ENCODE measurements at places on chromosomes 13 and 19.
A peak's percentile ranks its signal among the peaks of the same experiment; 100 is the strongest.

- DNase-seq, result no peak
These were observed 514.5 kb upstream of the KLHL1 start for GRCh38 chr13:70622796-70623195.

GRCh38 chr19:39733841-39734240 lies 4.0 kb downstream of the CLC start:
- DNase-seq, result no peak

GRCh38 chr13:62057286-62057685 lies 641.6 kb upstream of the PCDH20 start:
- no peak for DNase-seq

GRCh38 chr19:47663435-47663910 lies 49.7 kb upstream of the EHD2 start:
- DNase-seq, result no peak

GRCh38 chr19:9075064-9075949 lies 11.6 kb upstream of the OR1M1 start:
- peak; percentile 2 for DNase-seq

DNA sequence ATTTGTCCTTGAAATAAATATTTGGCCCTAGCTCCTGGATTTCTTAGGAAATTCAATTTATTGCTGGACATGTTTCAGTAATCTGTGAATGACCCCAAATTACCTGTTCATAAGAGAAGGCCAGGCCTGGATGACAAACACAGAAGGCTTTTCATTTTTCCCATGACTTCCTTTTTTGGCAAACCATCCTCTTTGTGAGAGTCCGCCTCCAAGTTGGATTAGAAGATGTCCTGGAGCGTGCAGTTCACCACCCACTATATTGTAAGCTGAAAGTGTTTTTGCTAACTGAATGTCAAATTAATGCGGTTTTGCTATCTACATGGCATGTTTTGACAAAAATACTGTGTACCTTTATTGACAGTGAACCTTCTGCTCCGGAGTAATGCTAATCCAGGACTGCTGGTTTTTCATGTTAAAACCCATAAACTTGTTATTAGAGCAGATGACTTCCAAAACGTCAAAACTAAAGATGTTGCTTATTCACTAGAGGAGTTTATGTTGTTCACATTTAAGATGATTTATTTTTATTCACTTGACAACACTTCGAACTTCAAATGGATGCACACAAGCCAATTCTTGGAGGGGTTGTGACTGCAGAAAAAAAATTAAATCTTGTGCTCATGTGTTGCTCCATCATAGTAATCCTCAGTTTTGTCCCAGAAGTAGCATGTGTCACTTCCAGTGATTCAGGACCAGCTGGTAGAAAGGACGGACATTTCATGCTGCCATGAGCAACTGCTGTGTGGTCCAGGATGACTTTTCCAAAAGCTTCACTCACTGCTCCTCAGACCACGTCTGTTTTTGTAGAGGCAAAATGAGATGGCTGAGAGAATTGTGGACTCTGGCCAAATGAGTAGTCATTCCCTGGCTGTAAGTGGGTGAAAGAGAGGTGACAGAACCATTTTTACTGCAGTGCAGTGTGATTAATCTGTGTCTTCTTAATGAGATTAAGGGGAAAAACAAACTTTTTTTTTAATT lies 71.0 kb downstream of the ITGBL1 start:
- DNase-seq, result no peak

- DNase-seq, result peak; percentile 68
These were observed 880 bp downstream of the SWSAP1 start for GRCh38 chr19:11375143-11375948.

GRCh38 chr13:50644081-50644871 lies 199.2 kb downstream of the DLEU7 start:
- no peak for DNase-seq

GRCh38 chr19:45664575-45664974 lies 3.4 kb upstream of the GIPR start:
- DNase-seq, result no peak

DNA sequence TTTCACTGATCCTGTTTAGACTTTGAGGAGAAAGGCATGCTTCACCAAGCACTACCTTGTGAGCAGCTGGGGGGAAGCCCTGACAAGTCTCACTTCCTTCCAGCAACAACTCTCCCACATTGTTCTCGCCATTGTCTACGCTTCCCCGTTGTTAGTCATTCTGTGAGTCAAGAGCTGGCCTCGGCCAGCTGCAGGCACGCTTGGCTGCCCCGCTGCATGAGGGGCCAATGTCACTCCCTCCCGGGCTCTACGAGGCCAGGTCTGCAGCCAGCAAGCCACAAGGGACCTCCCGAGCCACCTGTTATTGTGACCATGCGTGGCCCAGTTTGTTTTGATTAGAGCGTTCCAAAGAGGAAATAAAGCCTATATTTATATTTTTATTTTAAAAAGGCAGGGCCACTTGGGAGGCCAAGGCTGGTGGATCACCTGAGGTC lies 220.9 kb downstream of the FOXO1 start:
- peak; percentile 43 for DNase-seq

- no peak for DNase-seq
These were observed 731.0 kb downstream of the SLITRK1 start for GRCh38 chr13:83151308-83151660.

DNA sequence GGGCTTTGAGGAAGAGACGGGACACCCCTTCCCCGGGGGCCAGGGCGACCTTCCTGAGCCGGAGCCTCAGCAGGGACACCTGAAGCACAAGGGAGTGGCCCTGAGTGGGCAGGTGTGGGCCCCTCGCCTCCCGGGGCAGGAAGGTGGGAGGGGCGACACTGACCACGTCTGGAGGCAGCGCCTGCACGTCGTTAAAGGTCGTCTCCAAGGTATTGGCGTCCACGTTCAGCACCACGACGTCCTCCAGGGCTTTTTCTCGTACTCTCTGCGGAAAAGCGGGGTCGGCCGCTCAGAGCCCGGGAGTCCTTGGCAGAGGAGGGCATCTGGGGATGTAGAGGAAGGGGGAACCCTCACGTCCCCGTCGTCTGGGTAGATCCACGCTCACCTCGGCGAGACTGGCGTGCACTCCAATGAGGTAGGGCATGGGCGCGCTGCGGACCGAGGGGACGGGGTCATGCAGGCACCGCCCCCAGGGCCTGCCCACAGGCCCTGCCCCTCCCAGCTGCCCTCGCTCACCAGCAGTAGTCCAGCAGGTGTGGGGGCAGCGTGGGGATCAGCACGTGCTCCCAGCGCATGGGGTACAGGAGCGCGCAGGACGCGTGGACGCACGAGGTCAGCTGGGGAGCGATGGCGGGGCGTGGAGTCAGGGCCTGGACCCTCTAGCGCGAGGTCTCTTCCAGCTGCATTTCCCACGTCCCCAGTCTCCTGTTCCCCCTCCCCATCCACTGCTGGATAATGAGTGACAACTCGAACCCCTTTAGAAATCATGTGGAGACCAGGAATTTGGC lies 6.1 kb downstream of the DENND1C start:
- DNase-seq, result no peak

DNA sequence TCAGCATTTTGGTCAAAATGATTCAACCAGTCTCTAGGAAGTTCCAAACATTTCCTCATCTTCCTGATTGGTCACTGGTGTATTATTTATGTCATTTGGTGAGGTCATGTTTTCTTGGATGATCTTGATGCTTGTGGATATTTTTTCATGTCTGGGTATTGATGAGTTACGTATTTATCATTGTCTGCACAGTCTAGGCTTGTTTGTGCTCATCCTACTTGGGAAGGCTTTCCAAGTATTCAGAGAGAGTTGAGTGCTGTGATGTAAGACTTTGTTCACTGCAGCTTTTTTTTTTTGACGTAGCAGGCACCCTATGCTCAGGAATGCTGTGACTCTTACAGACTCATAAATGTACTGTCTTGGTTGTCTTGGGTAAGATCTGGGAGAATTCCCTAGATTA lies 509.5 kb downstream of the SLITRK1 start:
- no peak for DNase-seq

DNA sequence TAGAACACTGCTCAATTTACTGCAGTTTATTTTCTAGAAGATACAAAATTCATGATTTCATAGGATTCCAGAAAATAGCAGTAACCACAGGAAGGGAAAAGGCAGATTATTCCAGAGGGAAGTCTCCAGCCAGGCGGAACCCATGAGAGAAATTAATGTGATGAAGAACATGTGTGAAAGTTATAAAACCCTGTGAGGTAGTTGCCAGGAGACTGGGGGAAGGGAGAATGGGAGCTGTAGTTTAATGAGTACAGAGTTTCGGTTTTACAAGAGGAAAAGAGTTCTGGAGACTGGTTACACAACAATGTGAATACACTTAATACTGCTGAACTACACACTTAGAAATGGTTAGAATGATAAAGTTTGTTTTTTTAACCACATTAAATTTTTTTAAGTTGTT lies 14.2 kb upstream of the PDX1 start:
- no peak for DNase-seq

DNA sequence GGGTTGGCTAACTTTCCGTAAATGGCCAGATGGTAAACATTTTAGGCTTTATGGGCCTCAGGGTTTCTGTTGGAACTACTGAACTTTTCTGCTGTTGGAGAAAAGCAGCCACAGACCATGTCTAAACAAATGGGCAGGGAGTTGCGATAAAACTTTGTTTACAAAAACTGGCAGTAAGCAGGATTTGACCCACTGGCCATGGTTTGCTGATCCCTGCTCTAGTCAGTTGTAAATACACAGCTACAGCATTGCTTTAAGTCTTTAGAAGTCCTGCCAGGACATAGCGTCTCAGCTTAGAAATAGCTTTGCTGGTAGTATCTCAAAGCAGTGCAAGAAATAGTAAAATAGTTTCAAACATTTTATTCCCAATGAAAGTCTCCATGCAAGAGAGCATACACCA lies 88.4 kb downstream of the NALCN start:
- DNase-seq, result no peak

DNA sequence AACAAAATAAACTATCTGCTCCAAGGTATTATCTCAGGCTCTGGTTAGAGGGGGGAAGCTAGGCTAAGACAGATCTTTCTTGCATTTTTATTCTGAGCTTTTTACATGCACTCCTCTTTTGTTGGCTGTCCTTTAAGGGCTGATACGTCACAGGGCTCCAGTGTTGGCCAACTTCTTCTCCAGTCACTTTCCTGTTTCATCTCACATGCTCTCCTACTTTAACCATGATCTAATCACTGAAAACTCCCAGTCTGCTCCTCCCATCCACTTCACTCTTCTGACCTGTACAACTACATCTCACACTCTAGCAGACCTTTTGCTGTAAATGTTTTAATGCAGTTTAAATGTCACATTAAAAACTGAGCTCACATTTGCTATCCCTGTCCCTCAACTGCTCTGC lies 510.0 kb upstream of the KLF12 start:
- DNase-seq, result no peak

GRCh38 chr19:38252941-38253691 lies 3.1 kb downstream of the PPP1R14A start:
- DNase-seq, result no peak

DNA sequence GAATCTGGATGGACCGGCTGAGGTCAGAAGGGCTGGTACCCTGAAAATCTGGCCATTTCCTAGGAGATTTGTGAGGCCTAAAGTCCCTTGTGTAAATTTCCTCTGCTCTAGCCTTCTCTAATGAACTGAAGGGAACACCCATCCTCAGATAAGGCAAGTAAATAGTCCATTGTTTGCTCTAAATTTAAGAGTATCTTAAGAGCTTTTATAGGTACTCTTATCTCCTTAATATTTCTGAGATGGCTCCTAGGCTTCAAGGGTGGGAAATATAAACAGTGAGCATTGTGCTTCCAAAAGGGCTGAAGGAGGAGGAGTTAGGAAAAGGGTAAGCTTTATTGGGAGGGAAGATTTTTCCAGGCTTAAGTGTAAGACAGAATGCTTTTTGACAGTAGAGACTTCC lies 148.7 kb upstream of the EDNRB start:
- no peak for DNase-seq

GRCh38 chr19:50854636-50855410 lies at the start of gene KLK3:
KLK3 (plus strand) TSS chr19:50854915; CDS start chr19:50854956, 41 bp downstream.
- no peak for DNase-seq

- DNase-seq, result no peak
These were observed 504.6 kb upstream of the KLHL1 start for GRCh38 chr13:70612881-70613280.

GRCh38 chr13:97124915-97125809 lies 97.0 kb upstream of the MBNL2 start:
- peak; percentile 8 for DNase-seq

GRCh38 chr13:111508164-111508870 lies 187.9 kb downstream of the TEX29 start:
- DNase-seq, result no peak

DNA sequence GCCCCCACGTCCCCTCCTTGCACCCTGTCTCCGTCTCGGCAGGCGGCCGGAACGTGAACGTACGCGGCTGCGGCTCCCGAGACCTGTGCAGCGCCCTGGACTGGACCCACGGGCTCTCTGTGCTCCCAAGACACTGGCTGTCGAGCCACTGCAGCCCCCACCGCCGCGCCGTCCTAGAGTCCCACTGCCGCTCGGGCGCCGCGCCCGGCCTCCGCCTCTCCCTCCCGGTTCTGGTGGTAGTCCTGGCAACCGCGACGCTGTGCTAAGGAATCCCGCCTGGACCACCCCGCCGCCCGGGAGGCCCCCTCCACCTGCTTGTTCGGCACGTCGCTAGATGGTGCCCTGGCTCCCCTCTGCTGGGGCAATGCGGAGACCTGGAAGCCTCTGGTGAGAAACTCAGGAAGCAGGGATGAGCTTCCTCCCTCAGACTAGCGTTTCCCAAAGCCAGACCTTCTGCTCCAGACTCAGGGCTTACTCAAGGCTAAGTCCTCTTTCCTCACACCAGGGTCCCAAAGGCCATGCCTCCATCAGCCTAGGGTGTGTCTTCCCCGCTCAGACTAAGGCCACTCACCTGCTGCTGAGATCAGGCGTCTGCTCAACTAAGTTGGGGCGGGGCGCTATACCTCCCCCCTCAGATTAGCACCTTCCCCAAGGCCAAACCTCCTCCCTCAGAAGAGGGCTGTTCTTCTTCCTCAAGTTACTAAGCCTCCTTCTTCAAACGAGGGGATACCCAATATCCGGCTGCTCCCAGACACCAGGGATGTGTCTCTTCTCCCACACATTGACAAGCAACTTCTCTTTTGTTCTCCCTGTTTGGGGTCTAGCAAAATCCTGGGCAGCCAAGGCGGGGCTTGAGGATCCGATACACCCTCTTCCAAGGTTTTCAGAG lies 16.1 kb upstream of the IRGC start:
- peak; percentile 20 for DNase-seq

GRCh38 chr19:3818918-3819317 lies 32.7 kb upstream of the MATK start:
- DNase-seq, result no peak

- DNase-seq, result no peak
These were observed 14.9 kb downstream of the STK11 start for GRCh38 chr19:1220477-1220930.

GRCh38 chr19:10655457-10656312 lies 1.5 kb downstream of the ILF3 start:
- peak; percentile 14 for DNase-seq

GRCh38 chr13:46551410-46552302 lies 1.3 kb upstream of the LRCH1 start:
- DNase-seq, result peak; percentile 81
